ENCODE measurements at places on chromosomes 3 and 15. TPM values are rescaled to one million over a fixed set of nuclear protein-coding genes. Genes with fewer than 3 reads are reported as not detected.

The DHX30 gene
- total RNA-seq, result 60.1 TPM

DNA sequence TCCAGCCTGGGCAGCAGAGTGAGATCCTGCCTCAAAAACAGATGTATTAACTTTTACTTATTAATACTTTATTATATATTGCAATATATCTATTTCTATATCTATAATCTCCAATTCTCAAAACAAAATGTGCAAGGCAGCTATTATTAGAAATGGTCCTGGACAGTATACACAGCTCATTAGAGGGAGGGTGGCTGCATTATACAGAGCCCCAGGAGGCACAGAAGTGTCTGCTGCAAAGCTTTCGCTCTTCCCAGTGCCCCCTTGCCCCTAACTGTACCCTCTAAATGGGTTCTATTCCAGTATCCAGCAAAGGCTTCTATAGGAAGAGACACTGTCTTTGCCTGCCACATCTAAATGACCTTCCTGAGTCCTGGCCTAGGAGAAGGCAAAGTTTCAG is 24.5 kb downstream of the ARL14 start:
- DNase-seq, result no peak

DNA sequence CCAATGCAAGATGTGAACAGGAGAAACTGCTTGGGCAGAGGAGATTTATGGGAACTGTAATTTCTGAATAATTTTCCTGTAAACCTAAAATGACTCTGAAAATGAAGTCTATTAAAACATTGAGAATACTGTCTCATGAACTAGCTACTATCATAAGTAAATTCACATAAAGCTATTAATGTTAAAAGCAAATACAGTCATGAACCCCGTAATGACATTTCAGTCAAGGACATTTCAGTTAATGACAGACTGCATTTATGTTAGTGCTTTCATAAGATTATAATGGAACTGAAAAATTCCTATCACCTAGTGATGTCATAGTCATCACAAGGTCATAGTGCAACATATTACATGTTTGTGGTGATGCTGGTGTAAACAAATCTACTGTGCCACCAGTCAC is 17.2 kb downstream of the CBLB start:
- DNase-seq, result no peak

DNA sequence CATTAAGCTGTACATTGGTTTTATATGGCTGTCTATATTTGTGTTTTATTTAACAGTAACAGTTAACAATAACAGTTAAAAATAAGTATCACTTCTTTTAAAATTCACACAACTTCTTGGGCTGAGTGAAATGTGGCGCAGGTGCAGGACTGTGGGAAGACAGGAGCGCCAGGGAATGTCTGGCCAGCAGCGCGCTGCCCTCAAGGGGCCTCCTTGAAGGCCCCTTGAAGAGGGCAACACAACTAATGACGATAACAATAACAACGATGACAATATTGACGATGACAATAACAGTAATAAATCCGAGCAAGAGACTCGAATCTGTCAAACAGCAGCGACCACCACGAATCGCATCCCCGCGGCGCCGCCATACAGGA is 411 bp upstream of the PPP2R3A start:
- no peak for DNase-seq

- DNase-seq, result no peak
Measured at GRCh38 chr15:69798481-69799250, 299.1 kb downstream of the TLE3 start.

The SCAANT1 gene
- not detected for total RNA-seq

The CCR8 gene
- total RNA-seq, result not detected

The PLCB2 gene
- total RNA-seq, result not detected

DNA sequence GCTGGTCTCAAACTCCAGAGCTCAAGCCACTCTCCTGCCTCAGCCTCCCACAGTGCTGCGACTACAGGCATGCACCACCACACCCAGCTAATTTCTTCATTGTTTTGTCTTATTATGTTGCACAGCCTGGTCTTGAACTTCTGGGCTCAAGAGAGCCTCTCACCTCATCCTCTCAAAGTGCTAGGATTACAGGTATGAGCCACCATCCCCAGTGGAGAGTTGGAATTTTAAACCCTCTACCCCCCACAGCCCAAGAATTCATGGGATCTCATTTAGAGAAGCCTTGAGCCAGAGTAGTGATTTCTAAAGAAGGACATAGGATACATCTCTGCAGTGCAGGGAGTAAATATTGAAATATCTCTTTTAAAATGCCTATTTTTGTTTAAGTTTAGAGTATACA is 221.1 kb downstream of the CACNA2D3 start:
- DNase-seq, result no peak

- peak; percentile 49 for DNase-seq
Measured at GRCh38 chr3:63864008-63864964, 619 bp downstream of the ATXN7 start.

The C15orf62 gene
- not detected for total RNA-seq

The EPHB1 gene
- total RNA-seq, result not detected

The AMT gene
- 1.2 TPM for total RNA-seq

DNA sequence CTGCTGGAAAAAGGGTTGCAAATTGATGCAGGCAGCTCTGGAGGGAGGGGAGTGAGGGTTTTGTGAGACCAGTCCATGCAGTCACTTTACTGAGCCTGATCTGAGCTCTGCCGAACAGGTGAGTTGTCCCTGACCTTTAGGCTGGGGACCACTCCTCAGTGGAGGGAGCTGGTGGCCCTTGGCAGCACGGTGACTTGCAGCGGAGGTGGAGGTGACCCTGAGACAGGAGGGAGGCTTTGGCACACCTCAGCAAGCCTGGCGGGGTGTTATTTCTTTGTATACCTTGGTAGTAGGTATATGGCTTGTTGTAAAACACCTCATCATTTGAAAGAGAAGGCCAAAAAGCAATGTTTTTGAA is 43.5 kb downstream of the FGD5 start:
- no peak for DNase-seq

DNA sequence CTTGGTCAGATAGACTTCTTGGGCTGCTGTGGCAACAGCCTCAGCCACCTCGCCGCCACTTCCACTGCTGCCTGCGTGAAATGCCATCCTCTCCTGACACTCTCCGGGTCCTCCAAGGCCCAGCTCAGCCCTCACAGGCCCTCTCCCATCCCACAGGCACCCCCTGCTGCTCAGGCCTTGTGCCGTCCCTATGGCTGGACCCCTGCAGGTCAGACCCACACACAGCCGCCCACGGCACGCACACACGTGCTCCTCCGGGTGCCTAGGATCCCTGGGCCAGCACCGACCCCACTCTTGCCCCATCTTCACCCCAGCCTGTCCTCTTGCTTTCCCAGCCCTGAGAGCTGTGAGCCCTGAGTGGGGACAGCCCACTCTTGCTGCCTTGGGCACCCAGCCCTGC is 19.7 kb downstream of the CFAP100 start:
- no peak for DNase-seq
